Transverse colon (tissue), 4 donors: ENCODE measurements at places on chromosomes 3 and 15. TPM values are rescaled to one million over a fixed set of nuclear protein-coding genes. Genes with fewer than 3 reads are reported as not detected.

ASTE1 gene
- 11.0 TPM for total RNA-seq

NPAP1 gene
- not detected for total RNA-seq

C3orf62 gene
- 2.4 TPM for total RNA-seq

DNA sequence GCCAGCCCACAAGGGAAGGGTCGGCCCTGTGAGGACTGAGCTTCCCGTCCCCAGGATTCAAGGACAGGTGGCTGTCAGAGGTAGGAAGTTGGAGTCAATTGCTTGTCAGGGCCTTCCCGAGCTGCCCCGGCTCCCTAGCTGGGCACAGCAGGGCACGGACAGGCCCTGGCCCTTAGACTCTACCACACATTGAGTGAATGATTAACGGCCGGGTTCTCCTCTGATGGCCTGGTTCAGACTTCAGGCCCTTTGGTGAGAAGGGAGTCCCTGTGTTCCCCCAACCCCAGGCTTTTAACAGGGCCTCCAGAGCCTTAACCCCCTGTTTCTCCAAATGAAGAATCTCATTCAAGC, 16.4 kb upstream of the FGD5 start:
- DNase-seq: no peak

- no peak for DNase-seq
Measured at GRCh38 chr15:50024281-50024680, 94.8 kb downstream of the ATP8B4 start.

DNA sequence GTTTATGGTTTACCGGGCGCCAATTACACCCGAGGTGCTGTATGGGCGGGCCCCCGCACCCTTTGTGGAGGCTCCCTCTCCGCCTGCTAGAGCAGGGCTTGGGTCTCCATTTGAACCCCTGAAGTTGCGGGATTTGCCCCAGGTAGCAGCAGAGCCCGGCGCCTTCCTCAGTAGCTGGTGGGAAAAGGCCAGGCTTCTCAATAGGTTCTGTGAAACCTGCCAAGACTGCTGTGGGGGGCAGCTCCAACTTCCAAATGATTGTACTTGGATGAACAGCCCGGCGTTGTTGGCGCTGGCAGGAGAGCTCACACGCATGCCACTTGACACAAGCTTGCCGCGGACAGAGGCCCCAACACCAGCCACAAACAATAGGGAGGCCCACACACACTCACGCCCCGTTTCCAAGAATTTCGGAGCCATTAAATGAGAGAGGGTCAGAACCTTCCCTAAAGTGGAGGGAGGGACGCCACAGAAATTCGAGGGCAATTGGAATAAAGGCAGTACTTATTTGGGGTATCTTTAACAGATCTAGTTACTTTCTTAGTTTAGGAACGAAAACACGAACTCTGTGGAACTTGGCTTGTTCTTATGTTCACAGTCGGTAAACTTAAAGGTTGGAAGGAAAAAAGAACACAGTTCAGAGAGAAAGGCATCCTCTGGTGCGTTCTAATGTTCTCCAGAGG, 1.4 kb downstream of the EPHB3 start:
- DNase-seq: no peak

DNA sequence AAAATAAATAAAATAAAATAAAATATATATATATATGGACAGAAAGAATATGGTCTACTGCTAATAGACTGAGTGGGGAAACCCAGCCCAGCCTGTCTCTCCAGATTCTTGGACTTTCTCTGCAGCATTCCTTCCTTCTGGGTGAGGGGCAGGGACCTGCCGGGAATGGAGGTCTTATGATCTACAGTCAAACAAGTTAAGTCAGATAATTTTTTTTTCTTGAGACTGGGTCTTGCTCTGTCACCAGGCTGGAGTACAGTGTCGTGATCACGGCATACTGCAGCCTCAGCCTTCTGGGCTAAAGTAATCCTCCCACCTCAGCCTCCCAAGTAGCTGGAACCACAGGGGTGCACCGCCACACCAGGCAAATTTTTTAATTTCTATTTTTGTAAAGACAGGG, 33.5 kb upstream of the ZNF774 start:
- no peak for DNase-seq

DNA sequence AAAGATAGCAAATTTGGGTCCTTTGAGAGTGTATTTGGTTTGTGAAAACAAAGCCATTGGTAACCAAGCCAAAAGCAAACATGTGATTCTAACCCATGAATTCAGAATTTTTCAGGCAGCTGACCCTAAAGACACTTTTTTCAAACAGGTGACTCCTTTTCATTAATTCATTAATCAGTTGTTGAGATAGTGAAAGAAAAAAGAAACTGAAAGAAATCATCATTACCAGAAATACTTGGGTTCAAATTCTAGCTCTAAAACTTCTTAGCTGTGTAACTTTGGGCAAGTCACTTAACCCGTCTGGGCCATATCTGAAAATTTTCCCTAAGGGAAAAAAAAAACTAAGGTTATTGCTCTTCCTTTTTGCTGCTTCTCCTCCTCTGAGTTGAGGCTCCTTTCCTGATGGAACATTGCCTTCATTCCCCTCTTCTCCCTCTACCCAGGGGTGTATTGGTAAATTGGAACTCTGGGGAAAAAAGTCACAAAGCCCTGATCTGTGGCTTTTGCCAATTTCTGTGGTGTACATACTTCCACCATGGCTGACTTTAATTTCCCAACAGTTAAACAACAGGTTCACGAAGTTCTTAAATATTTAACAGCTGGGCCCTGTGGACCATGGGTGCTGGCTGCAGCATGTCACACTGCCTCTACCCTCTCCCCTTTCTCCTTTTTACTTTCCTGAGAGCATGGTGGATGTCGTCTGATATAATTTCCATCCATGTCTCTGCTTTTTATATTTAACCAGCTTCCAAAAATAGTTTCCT, 120.3 kb downstream of the ASB7 start:
- DNase-seq: no peak

GRCh38 chr15:98154863-98155262, 194.4 kb downstream of the ARRDC4 start:
- DNase-seq: no peak

- no peak for DNase-seq
Measured at GRCh38 chr3:244041-244440, 47.5 kb downstream of the CHL1 start.

- no peak for DNase-seq
Measured at GRCh38 chr15:70522323-70522966, 240.9 kb downstream of the UACA start.

DNA sequence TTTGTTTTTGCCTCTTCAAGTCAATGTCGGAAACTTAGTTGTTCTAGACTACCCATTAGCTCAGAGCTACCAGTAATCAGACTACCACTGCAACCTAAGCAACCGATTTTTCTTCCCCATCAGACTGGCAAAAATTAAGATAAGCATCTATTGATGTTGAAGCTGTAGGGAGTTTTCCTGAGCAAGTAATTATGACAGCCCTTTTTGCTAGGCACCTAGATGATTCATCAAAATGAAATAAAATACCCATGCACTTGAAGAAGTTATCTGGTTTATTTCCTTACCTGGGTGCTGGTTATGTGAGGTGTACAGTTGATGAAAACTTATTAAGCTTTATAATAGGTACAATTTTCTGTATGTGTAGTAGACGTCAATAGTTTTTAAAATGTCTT, 554 bp upstream of the COMMD4 start:
- no peak for DNase-seq

- peak; percentile 25 for DNase-seq
Measured at GRCh38 chr15:80031841-80032240, 27.6 kb upstream of the ZFAND6 start.

DNA sequence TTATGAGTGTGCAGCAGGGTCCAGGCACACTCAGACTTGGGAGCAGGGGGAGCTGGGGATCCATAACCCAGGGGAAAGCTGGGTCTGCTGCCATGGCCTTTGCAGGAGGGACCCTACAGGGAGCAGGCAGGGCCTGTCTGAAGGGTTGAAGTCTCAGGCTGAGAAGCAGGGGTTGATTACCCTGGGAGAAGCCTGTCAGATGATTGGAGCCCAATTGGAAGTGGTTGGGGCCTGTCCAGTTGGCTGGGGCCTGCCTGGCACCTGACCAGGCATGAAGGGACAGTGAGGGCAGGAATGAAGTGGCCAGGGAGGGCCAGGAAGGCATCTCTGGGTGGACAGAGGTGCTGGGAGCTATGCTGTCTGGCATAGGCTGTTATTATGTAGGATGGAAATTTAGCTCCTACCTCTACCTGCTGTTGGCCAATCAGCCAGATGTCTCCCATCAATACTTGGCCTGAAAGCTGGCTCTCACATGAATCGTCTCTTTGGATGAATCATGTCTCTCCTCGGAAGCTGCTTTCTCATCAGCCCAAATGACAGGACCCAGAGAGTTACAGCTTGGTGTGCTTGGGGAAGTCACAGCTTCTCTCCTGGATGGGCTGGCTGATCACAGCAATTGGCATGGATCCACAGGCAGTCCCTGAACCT, 27.4 kb upstream of the SLCO2A1 start:
- DNase-seq: no peak

GRCh38 chr15:31609258-31609681, 282.6 kb downstream of the KLF13 start:
- DNase-seq: no peak

- DNase-seq: no peak
Measured at GRCh38 chr3:80010021-80010571, 242.3 kb upstream of the ROBO1 start.

GRCh38 chr3:192957441-192958021, 39.9 kb upstream of the MB21D2 start:
- peak; percentile 11 for DNase-seq

DNA sequence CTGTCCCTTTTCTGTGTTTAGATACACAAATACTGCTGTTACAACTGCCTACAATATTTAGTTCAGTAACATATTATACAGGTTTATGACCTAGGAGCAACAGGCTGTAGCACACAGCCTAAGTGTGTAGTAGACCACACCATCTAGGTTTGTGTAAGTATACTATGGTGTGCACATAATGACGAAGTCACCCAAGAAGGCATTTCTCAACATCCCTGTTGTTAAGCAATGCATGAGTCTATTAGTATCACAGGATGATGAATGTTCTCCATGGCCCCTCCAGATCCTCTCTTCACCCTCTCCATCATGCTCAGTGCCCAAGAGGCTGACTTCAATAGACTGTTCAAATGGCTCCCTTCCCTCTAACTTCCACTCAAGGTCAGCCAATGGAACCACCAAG, 14.6 kb upstream of the SEC62 start:
- no peak for DNase-seq
